ENCODE measurements at places on chromosomes 3 and 15.

- no peak for DNase-seq
Observed at GRCh38 chr3:50304601-50305000, 1.2 kb upstream of the HYAL1 start.

DNA sequence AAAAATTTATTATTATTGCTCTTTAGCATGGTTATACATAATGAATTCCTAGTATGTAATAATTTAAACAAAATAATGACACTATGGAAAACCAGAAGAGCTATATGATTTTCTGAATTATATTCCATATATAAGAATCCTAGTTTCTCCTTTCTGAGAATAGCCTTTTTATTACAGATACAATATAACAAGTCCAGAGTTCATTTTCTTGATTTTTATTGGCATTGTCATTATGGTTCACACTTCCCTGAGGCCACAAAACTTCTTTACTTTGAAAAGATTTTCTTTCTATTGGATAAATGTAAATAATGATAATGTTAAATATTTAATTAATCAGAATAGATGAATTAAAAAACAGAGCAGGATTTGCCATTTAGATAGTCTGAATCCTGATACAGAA, 362.3 kb upstream of the BCHE start:
- DNase-seq = no peak

DNA sequence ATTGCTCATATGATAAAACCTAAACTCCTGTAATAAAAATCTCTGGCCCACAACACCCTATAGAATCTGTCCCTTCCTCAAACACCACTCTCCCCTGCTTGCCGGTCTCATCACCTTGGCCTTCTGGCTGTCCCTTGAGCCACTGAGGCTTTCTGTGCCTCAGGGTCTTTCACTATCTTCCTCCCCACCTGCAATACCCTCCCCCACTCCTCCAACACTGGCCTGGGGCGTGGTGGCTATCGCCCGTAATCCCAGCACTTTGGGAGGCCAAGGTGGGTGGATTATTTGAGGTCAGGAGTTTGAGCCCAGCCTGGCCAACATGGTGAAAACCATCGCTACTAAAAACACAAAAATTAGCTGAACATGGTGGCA, 3.3 kb upstream of the CSK start:
- no peak for DNase-seq

DNA sequence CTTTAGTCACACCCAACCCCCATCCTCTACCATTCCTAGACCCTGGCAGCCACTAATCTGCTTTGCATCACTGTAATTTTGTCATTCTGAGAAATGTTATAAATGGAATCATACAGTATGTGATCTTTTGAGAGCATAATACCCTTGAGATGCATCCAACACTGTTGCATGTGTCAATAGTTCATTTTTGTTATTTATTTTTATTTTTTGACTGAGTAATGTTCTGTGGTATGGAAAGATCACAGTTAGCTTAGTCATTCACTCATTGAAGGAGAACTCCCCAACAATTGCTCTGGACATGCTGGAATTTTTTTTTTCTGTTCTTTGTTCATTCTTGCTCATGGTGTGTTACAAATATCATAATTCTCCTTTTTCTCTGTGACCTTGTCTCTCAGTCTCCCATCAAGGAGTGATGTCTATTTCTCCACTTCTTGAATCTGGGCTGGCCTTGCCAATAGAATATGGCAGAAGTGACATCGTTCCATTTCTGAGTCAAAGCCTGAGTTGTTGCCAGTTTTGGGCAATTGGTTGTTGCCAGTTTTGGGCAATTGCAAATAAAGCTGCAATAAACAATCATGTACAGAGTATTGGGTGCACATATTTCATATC, 6.8 kb upstream of the ADPGK start:
- no peak for DNase-seq

- DNase-seq = no peak
Observed at GRCh38 chr3:153313302-153313965, 151.4 kb downstream of the RAP2B start.

DNA sequence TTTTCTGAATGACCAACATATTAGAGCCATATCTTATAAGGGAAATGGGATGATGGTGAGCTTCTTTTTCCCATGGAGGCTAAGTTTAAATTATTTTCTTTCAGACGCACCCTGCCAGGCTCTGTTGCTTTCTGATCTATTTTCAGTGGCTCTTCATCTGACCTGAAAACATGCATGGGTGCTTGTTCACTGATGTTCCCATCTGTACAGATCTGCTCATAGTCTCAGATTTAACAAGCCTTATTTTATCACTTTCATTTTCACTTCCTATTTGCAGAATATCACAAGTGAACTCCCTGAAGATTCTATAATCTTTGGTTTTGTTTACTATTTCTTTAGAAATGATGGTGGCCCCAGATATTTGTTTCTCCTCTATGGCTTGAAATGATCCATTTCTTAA, 31.1 kb upstream of the SUCLG2 start:
- no peak for DNase-seq

DNA sequence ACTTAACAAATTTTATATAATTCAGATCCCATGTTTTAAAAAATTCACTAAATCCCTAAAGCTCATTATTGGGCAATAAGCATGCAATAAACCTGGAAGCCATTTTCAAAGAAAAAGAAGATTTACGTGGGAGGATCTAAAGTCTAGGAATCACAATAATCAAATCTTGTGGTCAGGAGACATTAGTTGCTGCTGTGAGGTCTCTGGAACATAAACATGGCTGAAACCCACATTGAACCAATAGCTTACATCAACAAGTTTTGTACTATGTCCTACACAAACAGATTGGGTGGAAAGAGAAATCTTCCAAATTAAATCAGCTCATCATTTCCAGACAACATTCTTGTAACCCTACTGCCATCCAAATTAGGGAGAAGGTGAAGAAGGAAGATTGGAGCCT, 121.9 kb upstream of the EPHA3 start:
- no peak for DNase-seq

- no peak for DNase-seq
Observed at GRCh38 chr3:4406746-4407568, 60.1 kb downstream of the SUMF1 start.

- no peak for DNase-seq
Observed at GRCh38 chr15:57654153-57654852, 52.2 kb upstream of the POLR2M start.

- no peak for DNase-seq
Observed at GRCh38 chr3:7518456-7518855, 657.5 kb downstream of the GRM7 start.

DNA sequence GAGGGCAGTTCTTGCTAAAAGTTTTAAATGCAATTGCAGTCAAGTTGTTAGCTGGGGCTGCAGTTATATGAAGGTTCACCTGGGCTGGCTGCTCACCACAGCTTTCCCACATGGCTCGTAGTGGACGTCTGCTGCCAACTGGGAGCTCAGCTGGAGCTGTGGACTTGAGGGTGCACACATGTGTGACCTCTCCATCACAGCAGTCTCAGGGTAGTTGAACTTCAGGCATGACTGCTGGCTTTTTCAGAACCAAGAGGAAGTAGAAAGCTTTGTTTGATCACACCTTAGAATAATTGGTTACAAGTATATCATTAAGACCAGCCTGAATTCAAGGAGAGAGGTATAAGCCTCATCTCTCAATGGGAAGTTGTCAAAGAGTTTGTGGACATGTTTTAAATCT, 74.1 kb downstream of the CHL1 start:
- no peak for DNase-seq

GRCh38 chr3:188817103-188817934, 354.5 kb upstream of the TPRG1 start:
- no peak for DNase-seq

- peak; percentile 96 for DNase-seq
Observed at GRCh38 chr15:74460871-74461846, at the start of gene UBL7. Gene UBL7, minus strand, starts transcription at chr15:74461160. Its CDS starts 2,293 bp downstream, at chr15:74458867.

Measured in stimulated activated CD4-positive, alpha-beta T cell treated with anti-CD3 and anti-CD28 coated beads, Interleukin-1b, Interleukin-23, amount 100 ng/mL, for 24 hours (primary cell).